ENCODE measurements at places on chromosomes 13 and 19.

DNA sequence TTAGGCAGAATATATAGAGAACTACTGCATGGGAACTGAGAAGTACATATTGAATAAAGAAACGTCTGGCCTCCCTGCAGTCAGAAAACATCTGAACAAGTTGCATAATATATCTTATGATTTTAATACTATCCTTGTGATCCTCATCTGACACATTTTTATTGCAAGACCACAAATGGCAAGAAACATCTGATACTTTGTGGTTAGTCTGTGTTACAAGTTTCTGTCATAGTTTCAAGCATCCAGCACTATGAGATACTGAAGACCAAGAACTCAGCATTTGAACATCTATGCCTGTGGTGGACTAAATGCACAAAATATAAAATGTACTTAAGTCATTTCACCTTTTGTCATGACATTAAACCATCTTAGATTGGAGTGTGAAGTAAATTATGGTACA lies 1175.8 kb upstream of the MIR17HG start:
- DNase-seq: no peak

DNA sequence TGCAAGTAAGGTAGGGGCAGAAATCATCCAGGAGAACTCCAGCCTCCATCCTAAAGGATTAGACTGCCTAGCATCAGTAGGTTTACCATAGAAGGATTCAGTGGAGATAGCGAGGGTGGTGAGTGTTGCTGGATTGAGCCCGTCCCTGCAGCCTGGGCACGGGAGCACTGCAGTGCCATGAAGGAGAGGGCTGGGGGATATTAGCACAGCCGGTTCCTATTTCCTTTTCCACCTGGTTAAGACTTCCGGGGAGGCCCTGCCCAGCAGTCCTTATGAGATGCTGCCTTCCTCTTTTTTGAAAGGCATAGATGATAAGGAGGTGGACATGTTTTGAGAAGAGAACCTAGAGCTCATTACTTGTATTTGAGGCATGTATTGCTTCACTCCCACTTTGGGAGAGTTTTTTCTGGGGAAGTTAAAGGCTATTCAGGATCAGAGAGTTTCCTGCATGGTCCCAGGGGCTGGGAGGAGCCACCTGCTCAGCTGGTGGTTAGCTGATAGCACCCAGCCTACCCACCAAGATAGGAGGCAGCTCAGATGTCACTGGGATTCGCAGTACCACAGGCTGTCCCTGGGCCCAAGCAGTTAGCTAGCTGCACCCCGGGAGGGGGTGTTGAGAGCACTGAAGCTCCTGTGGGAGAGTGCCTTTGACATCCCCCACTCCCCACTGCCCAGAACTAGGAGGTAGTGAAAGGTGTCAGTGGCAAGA lies 17.2 kb downstream of the ACTN4 start:
- no peak for DNase-seq

GRCh38 chr13:36543671-36544070 lies 111.4 kb downstream of the CCNA1 start:
- no peak for DNase-seq

GRCh38 chr19:41748012-41748411 lies 7.3 kb upstream of the CEACAM6 start:
- DNase-seq: no peak

GRCh38 chr13:110643768-110644421 lies 28.6 kb downstream of the NAXD start:
- no peak for DNase-seq

- no peak for DNase-seq
Measured at GRCh38 chr19:33819880-33820781, 23.5 kb downstream of the KCTD15 start.

DNA sequence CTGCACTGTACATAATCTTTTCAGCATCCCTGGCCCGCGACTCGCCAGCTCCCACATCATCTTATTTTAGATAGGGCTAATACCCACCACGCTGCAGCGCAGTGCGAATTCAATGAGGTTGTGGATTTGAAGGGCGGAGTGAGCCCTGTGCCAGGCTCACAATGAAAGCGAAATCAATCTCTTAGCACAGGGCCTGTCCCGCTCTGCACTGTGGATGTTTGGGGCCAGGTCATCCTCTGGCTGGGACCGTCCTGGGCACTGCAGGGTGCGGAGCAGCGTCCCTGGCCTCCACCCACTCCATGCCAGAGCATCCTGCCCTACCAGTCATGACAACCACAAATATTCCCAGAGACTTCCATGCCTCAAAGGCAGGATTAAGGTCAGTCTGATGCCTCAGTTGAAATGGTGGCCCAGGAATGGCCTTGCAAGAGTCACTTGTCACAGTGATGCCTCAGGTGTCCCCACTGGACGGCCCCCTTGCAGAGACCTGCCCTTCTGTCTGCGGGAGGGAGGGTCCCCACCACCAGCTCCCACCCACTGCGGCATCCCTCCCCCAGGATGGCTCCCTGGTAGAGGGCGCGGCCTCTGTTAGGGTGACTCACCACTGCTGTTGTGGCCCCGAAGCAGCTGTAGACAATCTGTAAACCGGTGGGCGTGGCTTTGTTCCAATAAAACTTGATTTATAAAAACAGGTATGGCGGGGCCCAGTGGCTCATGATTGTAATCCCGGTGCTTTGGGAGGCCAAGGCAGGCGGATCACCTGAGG lies 5.6 kb downstream of the UHRF1 start:
- DNase-seq: no peak

GRCh38 chr13:109645831-109646230 lies 140.6 kb downstream of the IRS2 start:
- no peak for DNase-seq

- DNase-seq: no peak
Measured at GRCh38 chr19:41350735-41351338, 2.9 kb downstream of the TGFB1 start.

- DNase-seq: peak; percentile 94
Measured at GRCh38 chr19:2462635-2463421, 6.1 kb upstream of the LMNB2 start.

- no peak for DNase-seq
Measured at GRCh38 chr19:30441011-30441410, 68.8 kb downstream of the ZNF536 start.

DNA sequence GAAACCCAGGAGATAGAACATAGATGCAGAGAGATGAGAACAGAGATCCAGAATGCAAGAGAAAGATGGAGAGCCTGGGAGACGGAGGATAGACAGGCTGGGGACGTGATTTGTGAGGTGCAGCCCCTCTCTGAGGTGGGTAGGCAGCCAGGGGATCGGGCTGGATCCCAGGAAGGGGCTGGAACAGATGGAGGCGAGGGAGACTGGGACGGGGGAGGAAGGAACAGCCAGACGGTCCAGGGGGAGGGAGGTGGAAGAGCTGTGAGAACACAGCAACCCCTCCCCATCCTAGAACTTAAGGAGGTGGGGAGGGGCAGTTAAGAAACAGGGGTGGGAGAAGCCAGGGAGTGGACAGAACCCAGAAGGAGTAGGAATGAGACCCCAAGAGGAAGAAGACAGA lies 3.1 kb downstream of the SLC17A7 start:
- no peak for DNase-seq

- DNase-seq: no peak
Measured at GRCh38 chr19:46953955-46954501, 65.6 kb upstream of the NPAS1 start.

DNA sequence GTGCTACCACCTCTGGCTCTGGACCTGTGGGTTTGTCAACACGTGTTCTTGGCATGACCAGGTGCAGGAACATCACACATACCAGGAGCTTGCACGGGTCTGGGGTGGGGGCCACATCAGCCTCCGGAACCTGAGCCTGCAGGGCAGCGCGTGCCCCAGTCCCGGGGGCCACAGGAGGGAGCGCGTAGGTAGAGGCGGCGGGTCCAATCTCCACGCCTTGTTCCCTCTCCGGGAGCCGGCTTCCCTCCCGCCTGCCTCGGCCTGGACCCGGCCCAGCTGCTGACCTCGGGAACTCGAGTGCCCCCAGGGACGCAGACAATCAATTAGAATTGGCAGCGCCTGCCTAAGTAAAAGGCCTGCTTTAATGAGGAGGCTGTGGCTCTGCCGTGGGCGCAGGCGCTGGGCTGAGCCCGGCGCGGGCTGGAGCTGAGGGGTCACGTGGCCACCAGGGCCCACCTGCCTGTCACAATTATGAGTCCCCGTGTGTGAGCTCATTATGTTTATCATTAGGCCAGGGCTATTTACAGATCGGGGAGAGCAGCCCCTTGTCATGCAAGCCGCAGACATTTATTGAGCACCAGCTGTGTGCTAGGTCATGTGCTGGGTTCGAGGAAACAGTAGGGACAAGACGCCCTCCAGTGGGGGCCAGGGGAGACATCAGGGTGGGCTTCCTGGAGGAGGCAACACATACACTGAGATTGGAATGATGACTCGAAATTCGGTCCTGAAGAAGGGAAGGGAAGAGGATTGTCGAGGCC lies 32.2 kb upstream of the TNFAIP8L1 start:
- DNase-seq: no peak

DNA sequence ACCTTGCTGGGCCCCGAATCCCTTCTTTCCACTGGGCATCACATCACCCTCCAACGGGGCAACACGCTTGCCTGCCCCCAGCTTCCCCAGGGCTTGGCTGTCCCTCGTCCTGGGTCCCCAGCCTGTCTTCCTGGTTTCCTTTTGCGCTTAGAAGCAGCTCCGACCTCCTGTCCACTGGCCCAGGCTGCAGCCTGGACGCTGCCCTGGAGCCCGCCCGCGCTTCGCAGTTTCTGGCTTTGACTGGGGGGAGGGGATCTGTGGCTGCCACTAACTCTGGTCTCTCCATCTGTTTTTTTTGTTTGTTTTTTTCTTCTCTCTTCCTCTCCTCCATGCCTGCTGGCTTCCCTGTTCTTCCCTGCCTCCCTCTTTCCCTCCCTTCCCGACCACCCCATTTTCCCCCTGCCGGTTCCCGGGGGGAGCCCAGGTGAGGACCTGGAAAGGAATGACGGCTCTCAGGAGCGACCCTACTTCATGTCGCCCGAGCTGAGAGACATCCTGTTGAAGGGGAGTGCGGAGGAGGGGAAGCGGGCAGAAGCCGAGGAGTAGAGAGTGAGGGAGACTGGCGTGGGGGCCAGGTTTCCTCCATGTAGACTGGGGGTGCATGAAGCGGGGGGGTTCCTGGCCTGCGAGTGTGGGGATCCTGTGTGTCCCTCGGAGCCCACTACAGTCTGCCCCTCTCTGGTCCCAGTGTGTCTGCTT lies 11.5 kb upstream of the ILF3 start:
- no peak for DNase-seq

DNA sequence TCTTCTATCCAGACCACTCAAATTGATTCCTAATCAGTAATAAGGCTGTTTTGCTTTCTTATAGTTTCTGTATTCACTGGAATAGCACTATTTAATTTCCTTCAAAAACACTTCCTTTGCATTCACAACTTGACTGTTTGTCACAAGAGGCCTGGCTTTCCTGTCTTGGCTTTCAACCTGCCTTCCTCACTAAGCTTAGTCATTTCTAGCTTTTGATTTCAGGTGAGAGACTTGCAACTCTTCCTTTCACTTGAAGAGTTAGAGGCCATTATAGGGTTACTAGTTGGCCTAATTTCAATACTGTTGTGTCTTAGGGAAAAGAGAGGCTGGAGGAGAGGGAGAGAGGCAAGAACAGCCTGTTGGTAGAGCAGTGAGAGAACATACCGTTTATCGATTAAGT lies 47.0 kb downstream of the SACS start:
- no peak for DNase-seq

DNA sequence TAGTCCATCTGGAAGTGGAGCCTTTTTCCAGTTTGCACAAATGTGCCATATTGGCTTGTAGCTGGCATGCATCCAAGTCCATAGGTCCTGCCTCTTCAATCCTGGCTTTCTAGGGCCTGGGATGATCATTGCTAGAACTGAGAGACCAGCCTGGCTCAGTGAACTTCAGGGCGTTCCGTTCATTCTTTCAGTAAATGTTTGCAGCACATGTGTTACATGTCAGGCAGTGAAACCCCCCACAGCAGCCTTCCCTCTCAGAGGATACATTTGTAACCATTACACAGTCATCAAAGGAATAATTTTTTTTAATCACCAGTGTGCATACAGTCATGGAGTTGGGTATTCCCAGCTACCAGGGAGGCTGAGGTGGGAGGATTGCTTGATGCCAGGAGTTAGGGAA lies 9.7 kb downstream of the FUT2 start:
- no peak for DNase-seq

DNA sequence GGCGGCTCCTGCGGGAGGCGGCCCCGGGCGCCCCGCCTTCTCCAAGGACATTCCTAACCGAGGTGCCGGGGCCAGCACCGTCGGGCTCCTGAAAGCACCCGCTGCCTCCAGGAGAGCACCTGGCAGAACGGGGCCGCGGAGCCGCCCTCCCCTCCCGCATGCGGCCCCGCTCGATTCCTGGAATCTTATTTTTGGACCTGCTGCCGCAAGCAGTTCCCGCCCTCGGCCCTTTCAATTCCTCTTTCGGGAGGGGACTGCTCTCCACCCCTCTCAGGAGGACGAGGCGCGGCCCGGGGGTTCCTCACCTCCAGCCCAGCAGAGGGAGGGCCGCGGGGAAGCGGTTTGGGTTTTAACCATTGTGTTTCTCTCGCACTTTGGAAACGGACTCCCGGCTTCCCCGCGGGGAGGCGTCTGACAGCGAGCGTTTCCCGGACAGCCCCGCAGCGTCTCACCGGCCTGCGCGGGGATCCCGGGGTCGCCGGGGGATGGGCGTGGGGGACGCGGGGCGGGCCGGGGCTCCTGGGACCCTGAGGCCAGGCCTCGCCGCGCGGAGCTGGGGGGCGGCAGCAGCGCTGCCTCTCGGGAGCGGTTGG lies 849 bp downstream of the GAS6 start:
- no peak for DNase-seq

DNA sequence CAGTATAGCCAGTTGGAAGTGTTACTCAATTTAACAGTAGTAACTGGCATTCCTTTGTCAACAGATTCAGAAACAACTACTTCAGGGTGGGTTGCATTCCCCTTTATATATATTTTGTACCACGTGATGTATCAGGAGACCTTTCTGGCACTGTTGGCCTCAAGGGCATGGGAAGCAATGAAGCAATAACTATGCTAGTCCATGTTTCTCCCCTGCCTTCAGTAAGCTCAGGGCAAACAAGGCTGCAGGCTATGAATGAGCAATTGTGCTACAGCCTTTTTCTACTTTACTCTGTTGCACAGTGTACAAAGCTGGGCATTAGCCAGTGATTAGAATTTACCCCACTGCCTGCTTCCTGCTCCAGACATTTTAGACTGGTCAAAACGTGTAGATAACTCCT lies 348.8 kb downstream of the GPC5 start:
- no peak for DNase-seq

- no peak for DNase-seq
Measured at GRCh38 chr13:99382428-99383133, 75.4 kb upstream of the GPR183 start.

GRCh38 chr19:32349724-32350470 lies 4.5 kb downstream of the ZNF507 start:
- DNase-seq: no peak

DNA sequence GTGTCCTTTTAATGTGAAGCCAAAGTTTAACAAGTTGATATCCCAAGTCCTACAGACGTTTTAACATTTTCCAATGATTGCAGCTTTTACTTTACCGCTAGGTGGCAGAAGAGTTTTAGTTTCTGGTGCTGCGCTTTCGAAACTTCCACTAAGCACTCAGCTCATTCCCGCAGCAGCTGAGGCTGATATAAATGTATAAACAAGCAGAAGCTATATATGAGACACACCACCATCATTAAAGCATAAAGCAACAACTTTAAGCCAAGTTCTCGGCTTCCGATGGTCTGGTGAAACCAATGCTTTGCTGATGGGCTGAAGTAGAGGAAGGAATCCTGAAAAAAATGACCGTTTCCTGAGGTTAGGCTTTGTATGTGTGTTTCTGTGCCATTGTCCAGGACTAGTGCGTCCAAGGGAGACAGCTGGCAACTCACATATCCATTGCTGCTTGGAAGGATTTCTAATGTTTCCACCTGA lies 753.9 kb downstream of the OLFM4 start:
- DNase-seq: peak; percentile 7

GRCh38 chr19:7865262-7865911 lies 8.8 kb downstream of the PRR36 start:
- DNase-seq: no peak

GRCh38 chr19:41774515-41774980 lies 19.2 kb downstream of the CEACAM6 start:
- no peak for DNase-seq

Measured in GM04503 (cell line).